ENCODE measurements at places on chromosomes 13 and 19.

- peak; percentile 13 for DNase-seq
Measured at GRCh38 chr19:46537136-46538097, 41.8 kb upstream of the PNMA8B start.

GRCh38 chr13:59360108-59360507 is 803.6 kb downstream of the DIAPH3 start:
- DNase-seq = no peak

- DNase-seq = peak; percentile 19
Measured at GRCh38 chr13:108915634-108916512, 286.5 kb downstream of the MYO16 start.

GRCh38 chr13:106100171-106100919 is 435.1 kb downstream of the EFNB2 start:
- no peak for DNase-seq

GRCh38 chr19:9070066-9070465 is 16.8 kb upstream of the OR1M1 start:
- DNase-seq = no peak

All from activated CD8-positive, alpha-beta memory T cell treated with anti-CD3 and anti-CD28 coated beads for 1 hour (primary cell).